ENCODE measurements at places on chromosomes 1 and 21.

GRCh38 chr1:200099040-200099439 is 71.5 kb downstream of the NR5A2 start:
- DNase-seq: no peak

GRCh38 chr1:210992837-210993236 is 141.1 kb downstream of the KCNH1 start:
- no peak for DNase-seq

GRCh38 chr1:15950302-15950701 is 25.6 kb downstream of the ZBTB17 start:
- no peak for DNase-seq

GRCh38 chr1:43008115-43009060 is 49.7 kb upstream of the SLC2A1 start:
- DNase-seq: no peak

DNA sequence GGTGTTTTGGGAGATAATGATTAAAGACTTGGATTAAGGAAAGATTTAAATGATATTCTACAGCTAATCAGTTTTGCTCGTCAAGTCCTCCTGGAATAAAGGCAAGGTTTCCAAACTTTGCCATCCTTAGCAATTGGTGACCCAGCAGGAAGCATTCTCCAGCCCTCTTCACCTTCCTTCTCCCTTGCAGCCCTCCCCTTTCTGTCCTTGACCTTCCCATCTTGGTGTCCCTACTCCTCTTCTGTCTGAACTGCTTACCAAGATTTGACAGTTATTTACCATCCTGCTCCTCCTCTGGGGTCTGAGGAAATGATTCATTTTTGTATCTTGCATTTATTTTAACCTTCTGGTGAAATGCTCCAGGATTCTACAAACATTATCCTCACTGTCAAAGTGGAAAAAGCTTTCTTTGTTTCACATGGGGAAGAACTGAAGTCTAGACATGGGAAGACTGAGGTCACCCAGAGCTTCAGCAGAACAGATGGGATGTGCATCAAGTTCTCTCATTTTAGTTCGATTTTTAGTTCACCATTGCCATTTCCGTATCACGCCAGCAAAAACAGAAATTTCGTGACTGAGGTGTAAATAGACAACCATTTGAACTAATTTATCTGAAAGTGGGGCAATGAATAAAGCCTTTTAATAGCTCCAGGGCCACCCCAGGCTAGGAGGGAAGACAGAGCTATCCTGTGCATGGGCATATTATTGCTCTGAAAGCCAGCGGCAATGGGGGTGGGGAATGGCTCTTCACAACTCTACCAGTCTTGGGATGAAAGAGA is 504.4 kb upstream of the PLXNA2 start:
- DNase-seq: no peak

- DNase-seq: no peak
Observed at GRCh38 chr1:6969106-6969505, 183.9 kb downstream of the CAMTA1 start.

DNA sequence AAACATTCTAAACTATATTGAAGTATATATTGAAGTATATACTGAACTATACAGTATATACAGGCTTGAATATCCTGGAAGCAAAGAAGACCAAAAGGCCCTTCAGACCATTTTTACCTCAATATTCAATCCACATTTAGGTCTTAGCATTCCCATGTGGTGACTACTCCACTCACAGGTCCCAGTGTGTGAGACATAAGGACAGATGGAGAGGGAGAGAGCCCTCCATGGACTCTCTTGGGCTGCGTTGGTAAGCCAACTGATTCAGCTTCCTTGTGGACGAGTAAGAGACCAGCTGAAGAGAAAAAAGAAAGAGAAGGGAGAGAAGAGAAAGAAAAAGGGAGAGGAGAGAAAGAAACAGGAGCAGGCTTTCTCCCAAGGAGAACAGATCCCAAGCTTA is 37.3 kb upstream of the ZRANB2 start:
- no peak for DNase-seq

- no peak for DNase-seq
Observed at GRCh38 chr1:236011641-236012040, 53.2 kb downstream of the NID1 start.

GRCh38 chr1:221337106-221337505 is 404.8 kb downstream of the DUSP10 start:
- no peak for DNase-seq

GRCh38 chr1:147627435-147628110 is 42.8 kb downstream of the ACP6 start:
- no peak for DNase-seq
